NCI-H187 treated with DMSO at 0.1 percent for 48 hours (cell line): ENCODE measurements at places on chromosomes 5 and 9.

DNA sequence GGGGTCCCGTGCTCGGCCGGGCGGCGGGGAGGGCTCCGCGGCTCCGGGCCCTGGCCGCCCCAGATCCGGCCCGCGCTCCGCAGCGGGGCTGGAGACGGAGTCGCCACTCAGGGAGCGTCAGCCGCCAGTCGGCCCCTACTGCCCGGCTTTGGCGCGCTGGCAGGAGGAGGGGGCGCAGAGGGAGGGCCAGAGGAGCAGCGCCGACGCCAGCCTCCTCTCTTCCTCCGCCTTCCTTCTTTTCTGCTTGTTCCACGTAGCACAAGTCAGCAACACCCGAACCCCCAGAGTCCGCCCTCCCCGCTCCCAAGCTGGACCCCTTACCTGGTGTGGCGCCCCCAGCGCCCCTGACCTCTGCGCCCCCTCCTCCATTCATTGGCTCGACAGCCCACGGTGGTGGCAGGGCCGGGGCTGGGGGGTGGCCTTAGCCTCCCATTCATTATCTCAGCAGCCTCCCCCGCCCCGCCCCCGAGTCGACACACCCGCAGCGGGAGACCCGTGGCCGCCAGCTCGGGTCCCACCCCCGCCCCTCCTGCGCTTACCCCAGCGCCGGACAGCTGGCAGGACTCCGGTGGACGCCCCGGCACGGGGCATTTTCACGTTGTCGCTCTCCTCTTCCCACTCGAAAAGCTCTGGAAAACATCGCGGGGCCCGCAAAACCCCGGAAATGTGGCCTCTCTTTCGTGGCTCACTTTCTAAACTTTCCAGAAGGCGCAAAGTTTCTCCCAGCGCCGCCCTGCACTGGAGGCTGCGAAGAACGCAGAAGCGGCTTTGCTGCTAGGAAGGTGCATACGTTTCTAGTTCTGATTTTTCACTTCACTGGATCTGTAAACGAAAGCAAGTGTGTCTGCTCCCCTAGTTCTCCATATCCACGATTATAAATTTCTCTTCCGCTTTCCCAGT, at the start of gene LPAR1:
Gene LPAR1, minus strand, starts transcription at position 140 of the 900 bp plus-strand sequence. CDS start 66,353 bp downstream, outside the sequence.
- no peak for DNase-seq

DNA sequence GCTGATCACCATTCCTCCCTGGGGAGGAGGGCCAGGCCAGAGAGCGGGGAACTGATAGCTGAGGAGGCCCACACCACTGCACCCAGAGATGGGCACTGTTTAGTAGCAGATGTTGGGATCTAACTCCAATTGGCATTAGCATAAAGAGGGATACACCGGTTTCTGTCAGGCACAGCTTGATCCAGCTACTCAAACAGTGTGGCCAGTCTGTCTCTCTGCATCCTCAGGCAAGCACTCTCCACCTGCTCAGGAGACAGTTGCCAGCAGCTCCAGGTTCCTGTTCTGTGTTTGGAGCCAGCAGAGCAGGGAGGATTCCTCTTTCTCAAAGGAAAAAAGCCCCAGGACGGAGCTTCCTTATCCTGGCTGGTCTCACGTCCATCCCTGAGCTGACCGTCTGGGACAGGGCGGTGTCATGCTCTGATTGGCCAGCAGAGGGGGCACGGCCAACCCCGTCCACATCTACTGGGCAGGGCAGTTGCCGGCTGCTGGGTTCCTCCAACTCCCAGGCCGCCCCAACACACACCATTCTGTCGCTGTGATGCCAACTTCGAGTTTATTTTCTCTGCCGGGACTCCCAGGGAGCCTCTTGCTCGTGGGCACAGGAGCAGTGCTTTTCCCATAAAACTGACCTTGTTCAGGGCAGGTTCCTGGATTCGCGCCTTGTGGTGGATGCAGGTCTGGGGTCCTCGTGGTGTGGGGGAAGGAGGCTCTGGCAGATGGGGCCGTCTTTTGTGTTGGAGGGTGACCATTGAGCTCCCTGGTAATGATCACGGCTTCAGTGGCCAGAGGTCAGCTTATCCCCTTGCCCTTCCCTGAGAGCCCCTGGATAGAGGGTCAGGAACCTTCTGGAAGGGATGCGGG, 47.9 kb downstream of the COL5A1 start:
- no peak for DNase-seq

DNA sequence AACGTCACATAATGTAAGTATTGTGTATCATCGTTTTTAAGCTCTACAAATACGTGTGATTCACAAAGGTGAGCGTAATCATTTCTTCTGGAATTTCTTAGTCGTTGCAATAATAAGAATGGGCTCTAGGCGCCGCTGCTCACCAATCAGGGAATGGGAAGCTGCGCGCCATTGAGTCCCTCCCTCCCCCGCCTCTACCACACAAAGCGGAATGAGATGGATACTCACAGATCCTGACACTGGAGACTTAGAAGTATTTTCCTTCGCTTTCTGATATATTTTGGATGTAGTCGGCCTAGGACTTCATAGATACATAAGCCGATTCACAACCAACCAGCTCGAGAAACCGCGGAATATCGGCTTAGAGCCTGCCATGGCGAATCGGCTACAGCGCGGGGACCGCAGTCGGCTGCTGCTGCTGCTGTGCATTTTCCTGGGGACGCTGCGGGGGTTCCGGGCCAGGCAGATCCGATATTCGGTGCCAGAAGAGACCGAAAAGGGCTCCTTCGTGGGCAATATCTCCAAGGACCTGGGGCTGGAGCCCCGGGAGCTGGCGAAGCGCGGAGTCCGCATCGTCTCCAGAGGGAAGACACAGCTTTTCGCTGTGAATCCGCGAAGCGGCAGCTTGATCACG, at the start of gene PCDHGA11:
Gene PCDHGA11, plus strand, starts transcription at position 197 of the 634 bp plus-strand sequence. Its CDS starts 177 bp downstream, at position 374.
- no peak for DNase-seq

- no peak for DNase-seq
Measured at GRCh38 chr5:154784856-154785255, 29.7 kb downstream of the LARP1 start.

DNA sequence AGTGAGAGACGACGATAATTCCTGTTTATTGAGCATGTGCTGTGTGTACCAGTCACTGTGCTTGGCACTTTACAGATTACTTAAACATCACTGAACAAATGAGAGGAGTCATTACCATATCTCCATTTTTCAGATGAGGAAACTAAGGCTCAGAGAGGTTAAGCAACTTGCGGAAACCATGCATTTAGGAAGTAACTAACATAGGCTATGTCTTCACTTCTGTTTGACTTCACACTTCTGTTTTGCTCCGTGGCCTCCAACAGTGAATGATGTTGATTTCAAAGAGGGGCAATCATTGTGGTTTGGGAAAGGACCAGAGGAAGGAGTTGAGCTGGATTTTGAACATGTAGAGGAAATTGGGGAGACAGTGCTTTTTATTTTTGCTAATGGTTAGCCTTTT, 16.7 kb downstream of the GCNT1 start:
- DNase-seq: no peak
